NCI-H524 (cell line): ENCODE measurements at places on chromosomes 5 and 9.
A peak's percentile ranks its signal among the peaks of the same experiment; 100 is the strongest.

DNA sequence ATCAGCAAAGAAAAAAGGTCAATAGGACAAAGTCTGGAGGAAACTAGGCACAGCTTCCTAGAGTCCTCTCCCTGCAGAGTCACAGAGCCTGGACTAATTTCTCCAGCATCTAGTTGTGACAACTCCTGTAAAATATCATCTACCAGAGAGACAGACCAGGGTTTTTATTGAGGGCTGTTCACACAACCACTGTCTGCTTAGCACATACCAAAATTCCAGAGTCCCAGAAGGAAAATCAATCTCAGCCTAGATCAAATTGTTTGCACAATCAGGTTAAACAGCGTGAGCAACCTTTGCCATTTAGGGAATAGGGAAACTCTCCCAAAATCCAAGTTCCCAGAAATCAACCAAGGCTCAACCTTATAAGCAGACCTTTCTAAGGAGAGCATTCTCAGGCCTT, 190.3 kb downstream of the SYK start:
- DNase-seq: no peak

DNA sequence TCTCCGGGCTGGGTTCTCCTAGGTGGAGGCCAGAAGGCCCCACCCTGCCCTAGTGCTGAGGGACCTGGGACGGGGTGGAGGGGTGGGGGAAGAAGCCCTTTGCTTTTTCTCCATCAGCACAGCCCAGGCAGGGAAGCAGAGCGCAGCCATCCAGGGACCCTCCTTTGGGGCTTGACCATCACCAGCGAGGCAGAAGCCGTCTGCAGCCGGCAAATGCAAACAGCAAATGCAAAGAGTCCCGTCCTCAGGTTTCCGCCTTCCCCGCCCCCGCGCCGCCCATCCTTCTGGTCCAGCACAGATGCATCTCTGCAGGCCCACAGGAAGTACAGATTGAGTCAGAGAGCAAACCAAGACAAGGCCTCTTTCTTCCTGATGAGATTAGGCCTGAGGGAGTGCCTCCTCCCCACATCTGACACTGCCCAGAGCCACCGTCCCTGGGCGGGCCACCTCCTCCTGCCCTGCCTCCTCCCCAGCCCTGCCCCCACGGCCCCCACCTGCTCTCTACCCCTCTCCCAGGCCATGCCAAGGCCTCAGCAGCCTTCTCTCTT, 23.4 kb downstream of the CORO2A start:
- DNase-seq: peak; percentile 83

DNA sequence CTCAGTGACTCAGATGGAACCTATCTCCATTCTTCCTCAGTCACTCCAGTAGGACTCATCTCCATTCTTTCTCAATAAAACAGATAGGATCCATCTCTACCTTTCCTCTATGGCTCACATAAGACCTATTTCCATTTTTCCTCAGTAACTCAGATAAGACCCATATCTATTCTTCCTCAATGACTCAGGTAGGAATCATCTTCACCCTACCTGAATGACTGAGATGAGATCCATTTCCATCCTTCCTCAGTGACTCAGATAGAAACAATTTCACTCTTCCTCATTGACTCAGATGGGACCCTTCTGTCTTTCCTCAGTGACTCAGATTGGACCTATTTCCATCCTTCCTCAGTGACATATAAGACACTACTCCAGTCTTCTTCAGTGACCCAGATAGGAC, 165.1 kb downstream of the FBXO4 start:
- DNase-seq: no peak

GRCh38 chr9:11457825-11458790, 845.3 kb upstream of the PTPRD start:
- peak; percentile 95 for DNase-seq

DNA sequence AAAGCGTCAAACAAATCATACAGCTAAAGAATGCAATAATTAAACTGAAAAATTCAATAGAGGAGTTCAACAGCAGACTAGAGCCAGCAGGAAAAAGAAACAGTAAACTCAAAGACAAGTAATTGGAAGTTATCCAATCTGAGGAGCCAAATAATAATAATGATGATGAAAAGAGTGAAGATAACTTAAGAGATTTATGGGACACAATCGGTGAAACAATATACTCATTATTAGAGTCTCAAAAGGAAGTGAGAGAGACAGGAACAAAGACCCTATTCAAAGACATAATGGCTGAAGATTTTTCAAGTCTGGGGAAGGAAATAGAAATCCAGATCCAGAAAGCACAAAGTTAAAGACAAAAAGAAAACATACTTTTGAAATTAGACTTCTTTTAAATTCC, 263.9 kb upstream of the NR4A3 start:
- no peak for DNase-seq

GRCh38 chr5:88398316-88398715, 129.7 kb upstream of the TMEM161B start:
- no peak for DNase-seq

GRCh38 chr5:147156012-147156411, 78.8 kb upstream of the STK32A start:
- DNase-seq: no peak

DNA sequence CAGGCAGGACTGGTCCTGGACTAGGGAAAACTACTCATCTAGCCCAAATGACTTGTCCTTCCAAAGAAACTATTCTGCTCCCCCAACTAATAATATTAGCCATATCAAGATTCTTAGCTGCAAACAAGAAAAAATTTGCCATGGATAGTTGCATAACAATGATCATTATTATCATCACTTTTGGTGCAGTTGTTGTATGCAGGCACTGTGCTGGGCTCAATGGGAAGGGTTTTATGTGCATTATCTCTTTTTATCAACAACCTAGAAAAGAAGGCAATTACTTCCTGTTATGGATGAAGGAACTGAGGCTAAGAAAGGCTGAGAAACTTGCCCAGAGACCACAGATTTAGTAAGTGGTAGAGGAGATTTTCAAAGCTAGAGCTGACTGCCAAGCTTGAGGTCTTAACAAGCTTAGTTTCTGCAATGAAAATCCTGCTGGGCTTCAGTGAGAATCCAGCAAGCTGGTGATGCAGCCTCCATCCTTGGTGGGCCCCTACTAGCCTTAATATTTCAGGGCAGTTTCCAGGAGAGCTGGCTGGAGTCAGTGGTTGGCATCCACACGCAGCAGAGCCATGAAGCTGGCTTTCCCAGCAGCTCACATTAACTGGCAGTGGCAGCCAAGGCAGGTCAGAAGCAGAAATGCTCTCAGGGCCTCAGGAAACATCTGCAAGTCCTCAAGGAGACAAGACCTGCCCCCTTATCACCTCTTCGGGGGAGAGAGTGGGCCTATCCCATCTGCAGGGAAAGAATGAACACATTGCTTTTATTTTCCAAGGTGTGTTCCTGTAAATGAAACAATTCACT, 20.5 kb upstream of the MEGF9 start:
- no peak for DNase-seq

- DNase-seq: no peak
These were observed 33.2 kb upstream of the TUT7 start for GRCh38 chr9:86387376-86387775.

GRCh38 chr5:73655521-73656160, 29.6 kb downstream of the ARHGEF28 start:
- DNase-seq: peak; percentile 29

DNA sequence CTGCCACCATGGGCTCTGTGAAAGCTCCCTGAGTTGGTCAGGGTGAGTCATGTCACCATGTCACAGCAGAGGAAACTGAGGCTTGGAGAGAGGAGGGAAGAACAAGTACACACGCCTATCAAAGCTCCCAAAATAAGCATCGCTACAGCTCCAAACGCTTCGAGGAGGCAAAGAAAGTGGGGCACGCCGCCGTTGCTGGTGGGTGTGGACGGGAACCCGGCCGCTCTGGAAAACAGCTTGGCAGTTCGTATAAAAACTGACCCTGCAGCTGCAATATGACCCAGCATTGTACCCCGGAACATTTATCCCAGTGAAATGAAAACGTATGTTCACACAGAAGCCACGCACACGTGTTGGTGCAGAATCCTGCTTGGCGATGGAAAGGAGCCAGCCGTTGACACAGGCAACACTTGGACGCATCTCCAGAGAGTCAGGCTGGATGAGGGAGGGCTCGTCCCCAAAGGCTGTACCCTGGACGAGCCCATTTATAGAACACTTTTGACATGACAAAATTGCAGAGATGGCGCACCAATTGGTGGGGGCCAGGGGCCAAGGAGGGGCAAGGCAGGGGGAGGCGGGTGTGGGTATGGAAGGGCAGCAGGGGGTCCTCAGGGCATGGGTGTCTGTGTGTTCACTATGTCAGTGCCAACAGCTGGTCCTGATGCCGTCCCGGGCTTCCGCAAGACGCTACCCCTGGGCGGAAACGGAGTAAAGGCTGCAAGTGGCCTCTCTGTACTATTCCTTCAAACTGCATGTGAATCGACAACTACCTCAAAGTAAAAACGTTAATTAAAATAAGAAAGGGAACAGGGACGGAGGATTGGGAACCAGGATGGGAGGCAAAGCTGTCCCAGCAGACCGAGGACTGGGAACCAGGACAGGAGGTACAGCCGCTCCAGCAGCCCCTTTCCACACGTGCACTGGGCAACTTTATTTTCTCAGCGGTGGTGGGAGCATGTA, 173.0 kb downstream of the OLFM1 start:
- no peak for DNase-seq

GRCh38 chr5:17696627-17697026, 62.4 kb downstream of the TAF11L14 start:
- DNase-seq: no peak

- DNase-seq: no peak
These were observed 14.0 kb downstream of the ARL15 start for GRCh38 chr5:54296386-54296785.

- DNase-seq: no peak
These were observed 42.8 kb downstream of the ACO1 start for GRCh38 chr9:32427111-32427873.

DNA sequence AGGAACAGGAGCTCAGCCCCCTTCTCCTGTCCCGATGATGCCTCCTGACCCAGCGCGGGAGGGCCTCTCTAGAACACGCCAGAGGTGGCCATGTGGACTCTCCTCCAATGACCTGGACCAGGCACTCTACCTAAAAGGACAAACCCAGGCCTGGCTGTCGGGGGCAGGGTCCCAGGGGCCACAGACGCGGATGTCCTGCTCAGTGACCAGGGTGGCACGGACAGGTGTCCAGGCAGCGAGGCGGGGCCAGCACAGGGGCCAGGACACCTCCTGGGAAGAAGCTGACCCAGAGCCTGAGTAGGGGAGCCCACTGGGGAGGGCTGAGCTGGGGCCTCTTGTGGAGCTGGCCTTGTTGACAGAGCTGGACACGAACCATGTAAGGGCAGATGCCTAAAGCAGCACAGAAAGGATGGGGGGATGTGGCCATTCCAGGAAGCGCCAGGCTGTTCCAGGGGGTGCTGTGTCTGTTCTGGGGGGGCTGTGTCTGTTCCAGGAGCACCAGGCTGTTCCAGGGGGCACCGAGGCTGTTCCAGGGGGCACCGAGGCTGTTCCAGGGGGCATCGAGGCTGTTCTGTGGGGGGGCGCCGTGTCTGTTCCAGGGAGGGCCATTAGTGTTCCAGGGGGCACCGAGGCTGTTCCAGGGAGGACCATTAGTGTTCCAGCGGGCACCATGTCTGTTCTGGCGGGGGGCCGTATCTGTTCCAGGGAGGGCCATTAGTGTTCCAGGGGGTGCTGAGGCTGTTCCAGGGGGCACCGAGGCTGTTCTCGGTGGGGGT, 30.5 kb downstream of the EXD3 start:
- DNase-seq: no peak

DNA sequence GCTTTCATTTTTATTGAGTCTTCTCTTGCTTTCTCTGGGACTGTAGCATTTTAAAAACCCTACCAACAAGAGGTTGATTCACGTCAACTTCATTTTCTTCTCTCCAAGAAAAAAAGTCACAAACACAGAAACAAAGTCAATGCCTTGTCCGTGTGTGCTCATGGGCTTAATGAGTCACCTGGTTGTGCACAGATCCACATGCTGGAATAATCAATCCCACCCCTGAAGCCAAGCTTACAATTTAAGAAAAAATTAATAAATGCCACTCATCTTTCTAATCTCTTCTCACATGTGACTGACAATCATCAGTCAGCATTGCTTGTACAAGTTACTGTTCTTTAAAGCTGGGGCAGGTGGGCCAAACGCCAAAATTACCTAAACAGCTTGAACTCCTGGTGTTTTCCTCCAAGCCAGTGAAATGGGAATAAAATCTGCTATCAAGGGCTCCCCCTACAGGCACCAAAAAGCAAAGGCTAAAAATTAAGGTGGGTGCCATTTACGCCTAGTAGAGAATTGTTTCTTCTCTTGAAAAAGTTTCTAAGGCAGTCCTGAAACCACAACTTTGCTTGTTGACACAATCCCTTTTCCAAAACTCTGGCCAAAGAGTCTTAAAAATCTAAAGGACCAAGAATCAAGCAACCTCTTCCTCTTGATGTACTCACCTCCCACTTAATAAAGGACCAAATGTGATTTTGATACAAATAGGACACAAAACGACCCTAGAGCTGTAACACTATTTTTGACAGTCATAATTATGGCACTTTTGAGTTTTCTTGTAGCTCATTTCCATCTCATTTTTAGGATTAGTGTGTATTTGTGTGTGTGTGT, 21.3 kb downstream of the TRMO start:
- peak; percentile 68 for DNase-seq

- DNase-seq: no peak
These were observed 7.6 kb downstream of the MAN2A1 start for GRCh38 chr5:109697339-109697738.

DNA sequence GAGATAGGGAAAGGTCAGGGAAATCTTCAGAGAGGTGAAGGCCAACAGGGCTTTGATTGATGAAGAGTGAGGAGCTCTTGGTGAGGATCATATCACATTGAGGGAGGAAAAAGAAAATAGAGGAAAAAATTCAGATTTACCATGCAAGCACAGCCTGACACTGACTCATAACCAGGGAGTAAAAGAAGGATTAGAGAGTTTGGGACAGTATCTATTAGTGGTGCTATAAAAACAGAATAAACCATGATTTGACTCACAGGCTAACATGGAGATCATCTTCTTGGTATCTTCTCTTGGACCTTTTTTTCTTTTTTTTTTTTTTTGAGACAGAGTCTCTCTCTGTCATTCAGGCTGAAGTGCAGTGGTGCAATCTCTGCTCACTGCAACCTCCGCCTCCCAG, 44.4 kb downstream of the MUSK start:
- no peak for DNase-seq

DNA sequence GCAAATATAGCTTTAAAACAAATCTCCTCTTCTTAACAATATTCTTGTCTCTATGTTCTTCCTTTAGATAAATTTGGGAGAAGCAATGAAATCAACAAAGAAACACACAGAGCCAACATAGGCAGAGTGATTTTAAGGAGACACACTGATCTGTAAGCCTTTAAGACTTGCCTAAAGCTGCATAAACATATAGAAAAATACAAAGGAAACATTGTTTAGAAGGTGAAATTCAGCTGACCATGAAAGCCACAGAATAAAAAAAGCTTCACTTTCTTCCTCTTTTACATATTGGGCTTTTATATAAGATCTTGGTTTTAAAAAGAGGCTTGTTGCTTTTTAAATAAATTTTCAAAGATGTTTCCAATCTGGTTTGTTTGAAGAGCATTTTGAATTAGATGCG, 1277.5 kb downstream of the EFNA5 start:
- DNase-seq: no peak
